Renal cortex interstitium (tissue), 15 donors: ENCODE measurements at places on chromosomes 13 and 19.

GRCh38 chr13:48304143-48304876 lies 759 bp downstream of the RB1 start:
- DNase-seq = no peak

DNA sequence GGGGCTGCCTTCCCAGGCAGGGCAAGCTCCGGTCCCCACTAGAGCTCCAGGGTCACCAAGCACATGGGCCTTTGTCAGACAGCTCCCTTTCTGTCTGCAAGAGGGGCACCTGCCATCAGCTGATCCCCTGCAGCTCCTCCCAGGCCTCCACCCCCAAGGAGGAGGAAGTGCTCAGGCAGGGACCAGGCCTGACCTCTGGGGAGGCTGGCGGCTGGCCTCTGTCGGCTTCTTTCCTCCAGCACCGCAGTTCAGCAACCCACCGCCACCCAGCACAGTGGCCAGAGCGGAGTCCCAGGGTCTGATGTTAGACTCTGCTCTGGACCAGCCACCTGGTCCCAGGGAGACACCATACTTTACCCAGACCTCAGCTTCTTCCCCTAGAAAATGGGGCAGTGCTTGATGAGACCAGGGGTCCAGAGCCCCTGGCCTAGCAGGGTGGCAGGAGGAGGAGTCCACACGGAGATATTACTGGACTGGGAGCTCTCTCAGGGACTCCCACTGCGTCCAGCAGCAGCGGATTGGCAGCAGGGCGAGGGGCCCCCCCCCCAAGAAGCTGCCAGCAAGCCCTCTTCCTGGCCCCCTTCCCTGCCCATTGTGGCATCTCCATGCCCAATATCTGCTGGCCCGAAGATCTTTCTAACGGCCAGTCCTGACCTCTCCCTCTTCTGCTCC lies 24.1 kb downstream of the NKPD1 start:
- DNase-seq = no peak

DNA sequence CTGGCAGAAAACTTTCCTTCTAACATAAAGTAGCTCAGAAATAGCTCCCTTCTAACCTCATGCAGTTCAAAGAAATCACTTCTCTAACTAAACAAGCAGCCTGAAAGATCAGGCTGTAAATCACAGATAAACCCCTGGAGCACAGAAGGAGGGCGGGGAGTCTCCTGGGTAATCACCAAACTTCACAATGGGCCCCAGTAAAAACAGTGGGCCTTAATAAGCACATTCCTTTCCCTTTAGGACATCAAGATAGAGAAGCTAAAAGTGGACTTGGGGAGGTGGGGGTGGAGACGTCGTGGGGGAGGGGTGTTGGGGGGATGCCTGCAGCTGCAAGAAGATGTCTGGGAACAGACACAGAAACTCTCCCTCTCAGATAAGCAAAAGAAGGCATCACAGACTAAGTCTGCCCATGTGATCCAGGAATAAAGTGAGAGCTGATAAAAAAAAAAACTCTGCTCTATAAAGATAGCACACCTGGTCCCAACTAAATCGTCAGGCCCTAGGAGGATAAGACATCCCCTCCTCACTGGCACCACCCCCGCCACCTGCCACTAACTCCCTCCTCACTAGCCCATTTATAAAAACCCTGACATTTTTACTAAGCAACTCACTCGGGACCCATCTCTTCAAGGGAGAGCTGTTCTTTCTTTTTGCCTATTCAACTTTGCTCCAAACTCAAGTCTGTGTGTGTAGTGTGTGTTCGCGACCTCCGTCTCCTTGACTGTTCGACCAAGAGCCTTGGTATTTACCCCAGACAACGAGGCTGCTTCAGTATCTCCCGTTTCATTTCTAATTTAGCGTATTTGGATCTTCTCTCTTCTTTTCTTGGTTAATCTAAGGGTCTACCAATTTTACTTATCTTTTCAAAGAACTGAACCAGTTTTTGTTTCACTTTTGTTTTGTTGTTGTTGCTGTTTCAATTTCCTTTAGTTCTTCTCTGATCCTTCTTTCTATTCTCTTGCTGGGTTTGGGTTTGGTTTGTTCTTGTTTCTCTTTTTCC lies 31.7 kb downstream of the DNAJC15 start:
- peak; percentile 54 for DNase-seq

DNA sequence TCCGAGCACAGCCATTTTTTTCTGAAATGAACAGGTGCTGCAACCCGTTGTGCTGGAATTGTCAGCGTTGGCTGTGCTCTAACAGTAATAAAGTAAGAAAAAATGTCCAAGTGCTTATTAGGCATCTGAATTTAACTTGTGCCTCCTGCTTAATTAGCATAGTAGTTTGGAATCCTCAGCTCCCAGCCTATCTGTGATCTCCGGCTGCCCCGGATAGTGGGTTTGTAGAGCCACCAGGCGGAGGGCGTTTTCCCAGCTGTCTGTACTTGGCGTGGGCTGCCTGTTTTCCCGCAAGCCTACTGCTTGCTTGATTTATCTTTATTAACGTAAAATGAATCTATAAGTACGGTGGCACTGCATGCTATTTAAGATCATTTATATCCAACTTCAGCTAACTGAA lies 137.9 kb downstream of the MTUS2 start:
- no peak for DNase-seq

- DNase-seq = no peak
Observed at GRCh38 chr19:1065606-1066109, 1.3 kb upstream of the ARHGAP45 start.

- no peak for DNase-seq
Observed at GRCh38 chr19:13806728-13807127, 11.5 kb downstream of the ZSWIM4 start.

DNA sequence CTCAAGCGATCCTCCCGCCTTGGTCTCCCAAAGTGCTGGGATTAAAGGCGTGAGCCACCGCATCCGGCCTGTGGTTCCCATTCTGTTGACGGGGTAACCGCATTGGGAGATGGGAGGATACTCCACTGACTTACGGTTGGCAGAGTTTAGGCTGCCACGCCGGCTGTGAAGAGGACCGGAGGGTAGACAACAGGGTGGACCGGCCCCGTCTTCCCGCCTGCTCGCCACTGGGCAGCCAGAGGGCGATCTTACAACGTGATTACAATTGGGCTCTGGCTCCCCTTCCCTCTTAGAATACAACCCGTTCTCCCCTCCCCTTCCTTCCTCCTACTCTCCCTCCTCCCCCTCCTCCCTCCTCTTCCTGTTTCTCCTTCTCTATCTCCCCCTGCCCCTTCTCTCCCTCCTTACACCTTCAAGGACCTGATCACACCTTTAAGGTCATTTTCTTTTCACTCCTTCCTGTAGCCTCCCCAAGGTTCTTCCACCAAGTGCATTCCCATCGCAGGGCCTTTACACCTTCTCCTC lies 957 bp upstream of the CCDC194 start:
- no peak for DNase-seq

DNA sequence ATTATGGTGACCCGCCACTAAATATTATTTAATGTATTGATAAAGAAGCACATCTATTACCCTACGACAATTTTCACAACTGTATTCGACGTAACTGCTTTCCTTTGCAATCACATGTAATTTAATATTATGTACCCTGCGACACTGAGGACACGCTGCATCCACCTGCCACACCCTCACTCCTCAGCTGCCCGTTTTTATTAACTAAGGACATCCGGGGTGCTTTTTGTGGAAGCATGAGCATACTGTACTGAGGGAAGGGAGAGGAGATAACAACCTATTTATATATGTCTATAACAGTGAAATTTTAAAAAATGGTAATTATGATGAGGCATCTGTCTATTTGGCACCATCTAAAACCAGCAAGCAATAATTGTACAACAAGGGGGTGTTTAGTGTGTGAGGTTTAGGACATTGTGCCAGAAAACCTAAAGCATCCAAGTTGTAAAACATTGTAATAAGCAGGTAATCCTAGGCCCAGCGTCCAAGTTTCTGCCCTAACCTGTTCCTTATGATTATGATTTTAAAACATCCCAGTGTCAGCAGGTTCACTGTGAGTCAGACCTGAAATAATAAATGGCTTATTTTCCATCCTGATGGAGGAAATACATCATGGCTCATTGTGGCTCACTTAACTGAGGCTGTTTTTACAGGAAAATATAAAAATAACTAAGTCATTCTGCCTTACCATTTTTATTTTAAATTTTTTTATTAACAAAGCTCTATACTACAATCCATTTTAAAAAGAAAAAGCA lies 56.3 kb downstream of the FOXO1 start:
- DNase-seq = no peak

GRCh38 chr19:48443256-48443655 lies 2.5 kb upstream of the GRWD1 start:
- DNase-seq = no peak

DNA sequence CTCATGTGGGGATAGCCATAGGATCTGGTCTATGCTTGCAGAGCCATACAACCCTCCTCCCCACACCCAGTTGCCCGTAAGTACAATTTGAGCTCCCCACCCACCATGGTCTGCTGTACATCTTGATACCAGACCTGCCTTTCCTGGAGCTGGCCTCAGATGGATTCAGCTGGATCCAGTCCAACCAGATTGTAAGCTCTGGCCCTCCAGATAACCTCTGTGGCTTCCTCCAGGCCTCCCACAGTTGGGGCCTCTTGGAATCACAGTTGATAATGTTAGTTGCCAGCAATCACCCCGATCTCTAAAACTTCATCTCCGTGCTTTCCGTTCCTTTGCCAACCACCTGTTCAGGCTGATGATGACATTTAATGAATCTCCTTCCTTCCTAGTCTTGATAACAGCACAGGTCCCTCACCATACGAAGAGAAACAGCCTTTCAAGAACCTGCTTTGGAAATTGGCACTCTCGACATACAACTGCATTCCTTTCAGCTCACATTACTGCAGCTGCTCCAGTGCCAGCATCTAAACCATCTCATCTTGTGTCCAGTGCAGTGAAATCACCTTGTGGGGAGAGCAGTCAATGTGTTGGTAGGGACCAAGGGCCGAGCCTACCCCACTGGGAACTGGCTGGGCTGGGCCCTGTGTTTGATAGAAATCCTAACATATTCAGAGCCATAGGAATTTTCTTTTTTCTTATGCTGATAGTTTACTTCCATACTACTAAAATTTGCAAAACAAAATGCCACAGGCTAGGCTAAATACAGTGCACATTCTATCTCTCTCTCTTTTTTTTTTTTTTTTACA lies 15.1 kb upstream of the FOXO1 start:
- no peak for DNase-seq

GRCh38 chr19:33388231-33388724 lies 14.8 kb downstream of the CEBPG start:
- DNase-seq = no peak

DNA sequence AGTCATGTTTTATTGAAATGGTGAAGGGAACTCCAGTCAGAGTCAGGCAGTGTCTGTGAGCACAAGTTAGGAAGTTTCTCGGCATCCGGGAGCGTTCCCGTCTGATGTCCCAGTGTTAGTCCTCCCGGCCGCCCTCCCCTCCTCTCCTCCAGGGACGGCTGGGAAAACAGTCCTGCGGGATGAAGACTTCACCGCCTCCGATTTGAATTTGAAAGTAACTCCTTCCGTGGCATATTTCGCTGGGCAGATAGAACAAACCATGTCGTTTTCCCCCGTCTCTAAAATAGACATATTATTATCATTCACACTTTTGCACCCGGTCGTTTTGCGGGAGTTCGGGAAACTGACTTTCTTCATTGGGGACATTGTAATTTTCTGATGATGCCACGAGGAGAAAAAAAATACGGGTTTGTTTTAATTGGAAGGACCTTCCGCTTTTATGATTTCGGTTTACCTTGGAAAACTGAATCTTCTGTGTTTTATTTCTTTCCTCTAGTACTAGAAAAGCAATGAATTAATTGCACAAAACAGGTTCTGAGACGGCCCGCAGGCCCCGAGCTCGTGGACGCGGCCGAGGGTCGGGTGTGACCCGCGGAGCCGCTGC lies 76.6 kb downstream of the ZIC5 start:
- no peak for DNase-seq

DNA sequence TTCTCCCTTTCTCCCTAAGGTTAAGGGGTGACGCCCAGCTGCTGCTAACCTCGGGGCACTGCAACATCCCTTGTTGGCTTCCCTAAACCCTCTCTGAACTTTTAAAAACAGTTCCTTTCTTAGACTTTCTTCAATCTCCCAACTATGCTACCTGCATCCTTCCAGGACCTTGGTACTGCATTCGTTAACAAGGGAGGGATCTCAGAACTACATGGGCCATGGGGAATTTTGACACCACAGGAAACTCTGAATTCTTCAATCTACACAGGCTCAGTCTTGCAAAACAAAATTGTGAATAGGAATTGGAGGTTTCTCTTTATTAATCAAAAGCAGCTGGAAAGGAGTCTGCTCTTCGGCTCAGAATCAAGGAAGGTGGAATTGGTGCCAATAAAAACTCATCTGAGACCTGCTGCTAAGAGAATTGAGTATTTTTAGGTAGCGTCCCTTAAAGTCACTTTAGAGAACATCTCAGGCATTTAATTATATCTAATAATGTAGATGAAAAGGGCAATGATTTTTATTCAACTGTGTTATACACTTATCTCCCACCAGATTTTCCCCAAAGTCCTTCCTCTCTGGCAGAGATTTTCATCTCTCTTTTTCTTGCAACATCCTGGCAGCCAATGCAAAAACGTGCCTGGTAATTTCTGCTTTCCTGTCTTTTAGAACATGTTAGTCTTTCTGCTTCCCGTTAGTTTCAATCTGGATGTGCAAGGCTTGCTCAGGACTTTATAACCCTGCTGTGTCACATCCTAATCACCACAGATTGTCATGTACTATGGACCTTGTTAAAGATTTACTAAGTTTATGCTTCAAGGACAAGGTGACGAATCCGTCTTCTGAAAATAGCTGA lies 69.1 kb upstream of the SLC15A1 start:
- no peak for DNase-seq

GRCh38 chr13:46278474-46278873 lies 66.7 kb downstream of the LRRC63 start:
- DNase-seq = no peak
